ENCODE measurements at places on chromosomes 12 and 14.

DNA sequence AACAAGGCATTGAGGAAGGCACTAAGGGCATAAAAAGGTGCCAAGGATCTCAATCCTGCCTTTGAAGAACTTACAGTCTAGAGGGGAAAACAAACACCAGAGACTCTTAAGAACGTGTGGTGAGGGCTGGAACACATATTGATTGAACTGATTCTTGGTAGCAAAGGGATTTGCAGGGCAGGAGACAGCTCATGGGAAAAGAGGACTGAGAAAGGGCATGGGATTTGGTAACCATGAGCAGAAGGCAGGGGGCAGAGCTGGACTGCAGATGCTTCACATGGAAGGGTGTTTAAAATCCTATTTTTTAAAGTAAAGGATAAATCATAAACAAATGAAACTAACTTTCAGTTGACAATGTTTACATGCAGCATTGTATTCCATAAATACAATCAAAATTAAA lies 203.1 kb downstream of the ITPR2 start:
- DNase-seq, result no peak

DNA sequence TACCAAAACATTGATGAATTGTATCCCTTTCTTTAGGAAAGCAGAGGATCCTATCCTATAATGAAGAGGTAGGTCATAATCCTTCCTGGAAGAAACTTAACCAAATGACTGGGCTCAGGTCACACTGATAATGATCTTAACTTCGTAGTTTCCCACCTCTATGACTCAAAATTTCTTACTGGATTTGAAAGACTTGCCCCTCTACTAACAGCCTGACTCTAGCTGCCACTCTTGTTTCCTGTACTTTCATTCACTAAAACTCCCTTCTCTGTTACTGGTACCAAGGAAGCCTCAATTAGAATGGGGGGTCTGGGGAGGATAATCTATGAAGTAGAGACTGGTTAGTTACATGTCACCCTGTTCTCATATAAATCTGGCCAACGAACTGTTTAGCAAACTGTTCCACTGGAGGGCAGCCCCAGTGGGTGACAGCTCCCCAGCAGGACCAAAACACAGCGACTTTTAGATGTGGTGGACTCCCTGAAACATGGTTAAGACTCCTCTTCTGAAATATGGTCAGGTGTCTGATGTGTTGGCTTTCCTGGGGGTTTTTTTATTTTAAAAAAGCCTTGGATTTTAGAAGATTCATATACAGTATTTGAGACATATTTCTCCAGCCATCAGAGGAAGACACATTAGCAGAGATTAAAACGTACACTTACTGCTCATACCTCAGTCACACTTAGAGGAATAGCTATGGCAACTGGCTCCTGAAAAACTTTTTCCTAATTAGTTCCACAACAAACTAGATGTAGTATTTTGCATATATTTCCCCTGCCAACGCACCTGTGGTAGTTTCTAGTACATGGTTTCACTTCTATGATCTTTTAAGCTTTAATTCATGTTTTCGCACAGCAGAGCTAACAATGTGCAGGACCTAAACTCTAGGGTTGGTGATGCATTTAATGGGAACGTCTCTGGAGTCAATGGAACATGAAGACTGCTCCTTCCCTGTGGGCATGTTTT lies 72.3 kb downstream of the ACADS start:
- DNase-seq, result no peak

DNA sequence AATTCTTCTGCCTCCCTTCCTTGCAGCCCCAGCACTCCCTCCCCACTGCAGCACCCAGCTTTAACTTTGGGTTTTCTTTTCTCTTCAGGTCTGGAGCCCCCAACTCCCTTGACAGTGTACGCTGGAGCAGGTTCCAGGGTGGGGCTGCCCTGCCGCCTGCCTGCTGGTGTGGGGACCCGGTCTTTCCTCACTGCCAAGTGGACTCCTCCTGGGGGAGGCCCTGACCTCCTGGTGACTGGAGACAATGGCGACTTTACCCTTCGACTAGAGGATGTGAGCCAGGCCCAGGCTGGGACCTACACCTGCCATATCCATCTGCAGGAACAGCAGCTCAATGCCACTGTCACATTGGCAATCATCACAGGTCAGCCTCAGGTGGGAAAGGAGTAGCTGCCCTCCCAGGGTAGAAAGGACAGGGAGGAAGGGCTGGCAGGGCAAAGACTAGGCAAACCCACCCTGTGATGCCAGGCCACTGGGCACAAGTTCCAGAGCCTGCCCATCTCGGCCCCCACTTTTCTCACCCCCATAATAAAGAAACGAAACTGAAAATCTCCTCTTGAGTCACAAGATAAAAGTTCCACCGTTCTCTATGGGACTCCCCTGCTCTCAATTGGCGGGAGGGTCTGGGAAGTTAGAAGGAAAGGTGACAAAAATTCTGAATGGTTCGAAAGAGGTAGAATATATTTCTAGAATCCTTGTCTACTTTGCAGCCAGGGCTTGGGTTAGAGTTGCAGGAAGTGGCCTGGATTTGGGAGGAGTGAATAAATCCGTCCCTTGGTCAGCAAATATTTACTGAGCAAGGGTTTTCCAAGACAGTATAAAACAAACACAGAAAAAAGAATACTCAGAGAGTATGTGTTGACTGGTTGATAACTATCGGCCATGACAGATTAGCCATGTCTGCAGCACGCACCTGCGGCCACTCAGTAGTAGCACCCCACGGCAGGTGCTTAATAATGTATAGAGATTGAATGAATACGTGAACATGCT lies 3.2 kb downstream of the LAG3 start:
- DNase-seq, result no peak

GRCh38 chr14:64698903-64699302 lies 5.3 kb upstream of the PLEKHG3 start:
- DNase-seq, result no peak

DNA sequence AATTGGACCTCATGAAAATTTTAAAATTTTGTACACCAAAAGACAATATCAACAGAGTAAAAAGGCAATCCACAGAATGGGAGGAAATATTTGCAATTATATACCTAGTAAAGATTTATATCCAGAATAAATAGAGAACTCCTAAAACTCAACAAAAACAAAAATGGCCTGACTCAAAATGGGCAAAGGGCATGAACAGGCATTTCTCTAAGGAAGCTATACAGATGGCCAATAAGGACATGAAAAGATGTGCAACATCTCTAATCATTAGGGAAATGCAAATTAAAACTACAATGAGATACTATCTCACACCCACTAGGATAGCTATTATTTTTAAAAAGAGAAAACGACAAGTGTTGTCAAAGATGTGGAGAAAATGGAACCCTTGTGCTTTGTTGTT lies 10.9 kb upstream of the APOF start:
- no peak for DNase-seq

GRCh38 chr12:63028951-63029350 lies 94.0 kb upstream of the PPM1H start:
- no peak for DNase-seq

- no peak for DNase-seq
These were observed 19.1 kb upstream of the ARMH4 start for GRCh38 chr14:58171090-58171489.

- no peak for DNase-seq
These were observed 2.1 kb downstream of the TARBP2 start for GRCh38 chr12:53502983-53503728.

- DNase-seq, result no peak
These were observed 2.3 kb downstream of the POLR3B start for GRCh38 chr12:106359646-106360399.

DNA sequence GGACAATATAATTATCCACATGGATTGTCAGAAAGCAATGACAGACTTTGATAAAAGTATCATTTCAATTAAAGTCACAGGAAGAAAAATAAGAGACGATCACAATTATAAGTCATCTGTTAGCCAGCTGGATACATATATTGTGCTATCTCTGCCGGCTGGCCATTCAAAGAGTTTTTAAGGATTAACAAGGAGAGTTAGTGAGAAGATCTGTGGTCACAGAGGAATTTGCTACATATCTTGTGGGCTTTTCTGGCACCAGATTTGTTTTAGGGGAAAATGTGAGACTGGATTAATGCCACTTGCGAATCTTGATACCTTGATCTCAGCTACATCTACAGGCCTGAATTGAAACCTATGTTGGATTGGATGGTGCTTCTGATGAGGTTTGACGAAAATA lies 90.9 kb upstream of the MANSC4 start:
- no peak for DNase-seq

All from stimulated activated CD8-positive, alpha-beta memory T cell treated with anti-CD3 and anti-CD28 coated beads, Interleukin-4, amount 100 ng/mL, for 1 hour (primary cell).